Activated CD4-positive, alpha-beta T cell treated with anti-CD3 and anti-CD28 coated beads, Interleukin-2, amount 10 ng/mL, durations not matched to agents 24 days and 14 days (primary cell): ENCODE measurements at places on chromosomes 6 and 20.

DNA sequence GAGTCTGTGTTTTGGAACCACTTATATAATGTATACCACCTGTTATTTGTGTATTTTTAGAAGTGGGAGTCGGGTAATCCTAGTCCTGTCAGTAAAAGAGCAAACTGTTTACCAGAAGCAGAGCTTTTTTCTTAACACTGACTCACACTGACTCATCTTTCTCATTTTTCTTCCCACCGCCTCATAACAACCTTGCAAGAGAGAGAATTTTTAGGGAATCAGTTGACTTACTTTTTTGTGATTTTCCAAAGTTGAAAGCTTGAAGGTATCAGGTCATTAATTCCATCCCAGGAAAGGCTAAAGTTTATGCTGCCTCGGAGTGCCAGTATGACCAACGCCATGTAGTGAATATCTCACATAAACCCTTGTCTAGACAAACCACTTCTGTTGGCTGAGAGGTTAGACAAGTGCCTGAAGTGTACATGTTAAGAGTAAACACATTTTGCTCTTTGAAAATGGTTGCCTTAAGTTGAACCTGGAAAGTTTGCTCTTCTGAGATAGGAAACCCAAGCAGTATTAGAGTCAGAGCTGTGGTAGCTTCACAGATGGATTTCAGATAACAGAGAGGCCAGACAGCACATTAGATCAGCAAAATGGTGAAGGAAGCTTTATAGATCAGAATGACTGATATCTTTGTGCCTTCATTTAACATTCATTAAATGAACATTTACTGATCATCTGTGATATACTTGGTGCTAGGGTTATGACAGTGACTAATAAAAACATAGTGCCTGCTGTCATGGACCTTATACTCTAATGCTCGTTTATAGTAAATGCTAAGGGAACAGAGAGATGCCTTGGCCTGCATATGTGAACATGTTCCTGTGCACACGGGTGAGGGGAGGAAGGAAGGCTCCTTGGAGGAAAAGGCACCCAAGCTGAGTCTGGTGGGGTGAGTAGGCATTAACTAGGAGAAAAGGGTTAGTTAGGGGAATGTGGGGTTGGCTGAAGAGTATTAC lies 29.1 kb upstream of the PKIG start:
- no peaks in the 10 kb centered on the region for H3K36me3 ChIP-seq
- no peak for DNase-seq
- H3K27me3 ChIP-seq, result peaks cover 1% of the 10 kb centered on the region
- peaks cover 16% of the 10 kb centered on the region for H3K4me1 ChIP-seq

DNA sequence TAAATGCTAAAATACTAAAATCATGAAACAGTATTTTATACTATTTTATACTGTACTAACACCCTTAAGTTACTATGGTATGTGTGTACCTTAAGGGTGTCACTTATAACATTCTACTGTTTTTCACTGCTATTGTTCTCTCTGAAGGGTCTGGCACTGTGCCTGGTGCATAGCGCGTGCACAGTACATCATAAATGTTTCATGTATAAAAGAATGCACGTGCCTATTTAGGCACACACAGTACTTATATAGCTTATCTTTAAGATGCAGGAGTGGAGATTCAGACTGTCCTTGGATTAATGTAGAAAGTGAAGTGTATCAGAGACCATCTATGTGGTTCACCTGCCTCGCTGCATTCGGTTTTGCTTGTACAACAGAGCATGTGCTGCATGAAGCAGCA lies 64.0 kb upstream of the SGK1 start:
- H3K27me3 ChIP-seq, result no peaks in the 10 kb centered on the region
- H3K4me3 ChIP-seq, result no peak overlapping the region
- H3K27ac ChIP-seq, result no peak overlapping the region
- peaks cover 3% of the 10 kb centered on the region for H3K36me3 ChIP-seq

DNA sequence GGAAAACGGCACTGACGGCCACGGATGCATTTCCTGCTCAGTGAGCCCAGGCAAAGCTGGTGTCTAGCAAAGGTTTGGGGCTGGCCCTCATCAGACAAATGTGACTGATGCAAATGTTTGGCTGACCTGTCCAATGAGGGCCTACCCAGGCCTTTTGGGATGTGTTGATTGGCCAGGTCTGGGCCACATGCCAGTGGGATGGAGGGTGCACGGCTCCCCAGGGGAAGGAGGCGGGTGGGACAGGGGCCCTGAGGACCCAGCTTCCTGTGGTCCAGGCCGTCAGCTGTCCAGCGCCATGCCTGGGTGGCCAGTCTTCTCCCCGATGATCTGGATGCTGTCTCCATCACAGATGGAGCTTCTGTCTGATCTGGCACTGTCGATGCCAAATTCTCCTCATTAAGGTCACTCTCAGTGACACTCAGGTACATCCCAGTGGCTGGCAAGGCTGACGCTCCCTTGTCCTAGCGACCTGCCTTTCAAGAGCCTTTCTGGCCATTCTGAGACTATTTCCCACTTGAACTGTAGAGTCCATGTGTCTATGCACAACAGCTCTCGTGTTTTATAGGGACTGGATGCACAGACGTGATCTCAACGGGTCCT lies 43.0 kb downstream of the NTSR1 start:
- peaks cover 33% of the 10 kb centered on the region for H3K27me3 ChIP-seq
- no peak for DNase-seq

DNA sequence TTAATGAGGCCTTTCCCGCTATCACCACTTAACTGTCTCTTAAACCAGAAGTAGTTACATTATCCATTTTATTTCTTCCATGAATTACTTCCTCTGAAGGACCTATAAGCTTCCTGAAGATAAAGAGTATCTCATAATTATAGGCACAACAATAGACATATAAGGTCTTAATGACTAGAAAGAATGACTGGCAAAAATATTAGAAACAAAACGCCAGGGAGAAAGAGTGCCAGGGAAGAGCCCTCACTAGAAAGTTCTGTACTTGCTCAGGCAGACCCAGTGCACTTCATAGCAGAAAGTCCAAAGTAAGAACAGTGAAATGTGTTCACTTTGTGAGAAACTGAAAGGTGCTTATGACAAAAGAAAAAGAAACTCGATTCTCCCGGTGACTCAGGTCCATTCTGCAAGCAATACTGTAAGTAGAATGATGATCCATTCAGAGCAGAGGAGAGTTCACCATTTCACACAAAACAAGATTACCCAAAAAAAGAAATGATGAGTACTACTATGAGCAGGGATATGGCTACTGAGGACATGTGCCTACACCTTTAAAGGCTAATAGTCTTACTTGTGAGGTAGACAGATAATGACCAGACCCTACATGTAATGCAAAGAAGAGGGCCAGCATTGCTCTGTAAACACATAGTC lies 5.5 kb downstream of the ZNF334 start:
- H3K27ac ChIP-seq, result no peak overlapping the region
- H3K4me3 ChIP-seq, result no peak overlapping the region
- peaks cover 12% of the 10 kb centered on the region for H3K4me1 ChIP-seq
- DNase-seq, result no peak

GRCh38 chr6:25202504-25202903 lies 76.7 kb upstream of the CARMIL1 start:
- no peaks in the 10 kb centered on the region for H3K4me1 ChIP-seq
- H3K4me3 ChIP-seq, result no peak overlapping the region
- H3K27me3 ChIP-seq, result peaks cover 15% of the 10 kb centered on the region
- DNase-seq, result no peak
- no peaks in the 10 kb centered on the region for H3K36me3 ChIP-seq

DNA sequence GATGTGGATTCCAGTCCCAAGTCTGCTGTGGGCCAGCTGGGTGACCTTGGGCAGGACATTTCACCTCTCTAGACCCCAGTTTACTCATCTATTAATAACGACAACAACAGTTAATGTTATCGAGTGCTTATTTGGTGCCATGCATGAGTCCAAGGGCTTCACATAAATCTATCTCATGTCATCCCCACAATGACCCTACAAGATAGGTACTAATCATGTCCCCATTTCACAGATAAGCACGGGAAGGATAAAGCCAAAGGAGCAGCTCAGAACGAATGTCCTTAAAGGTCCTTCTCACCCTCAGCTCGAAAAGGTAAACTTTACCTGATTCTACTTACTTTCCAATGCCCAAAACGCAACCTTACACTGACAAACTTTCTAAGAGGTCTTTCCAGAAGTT lies 35.7 kb downstream of the TRAM2 start:
- no peaks in the 10 kb centered on the region for H3K27me3 ChIP-seq
- no peaks in the 10 kb centered on the region for H3K36me3 ChIP-seq
- H3K4me3 ChIP-seq, result no peak overlapping the region
- H3K4me1 ChIP-seq, result peaks cover 18% of the 10 kb centered on the region
- DNase-seq, result no peak

DNA sequence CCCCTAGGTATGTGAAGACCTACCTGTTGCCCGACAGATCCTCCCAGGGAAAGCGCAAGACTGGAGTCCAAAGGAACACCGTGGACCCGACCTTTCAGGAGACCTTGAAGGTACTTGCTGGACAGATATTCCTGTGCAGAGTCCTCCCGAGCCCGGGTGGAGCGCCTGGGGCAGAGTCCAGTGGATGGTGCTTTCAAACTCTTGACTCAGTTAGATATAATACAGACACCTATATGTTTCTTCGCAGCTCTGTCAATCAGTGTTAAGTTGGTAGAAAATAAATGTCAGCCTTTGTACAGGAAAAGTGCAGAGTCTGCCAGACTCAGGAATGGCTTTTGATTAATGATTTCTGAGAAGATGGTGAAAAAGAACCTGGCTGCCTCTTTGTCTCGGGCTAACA lies 67.2 kb downstream of the EZR start:
- no peak for DNase-seq
- H3K4me1 ChIP-seq, result no peaks in the 10 kb centered on the region
- no peak overlapping the region for H3K4me3 ChIP-seq
- no peaks in the 10 kb centered on the region for H3K27me3 ChIP-seq
- H3K36me3 ChIP-seq, result peaks cover 55% of the 10 kb centered on the region

DNA sequence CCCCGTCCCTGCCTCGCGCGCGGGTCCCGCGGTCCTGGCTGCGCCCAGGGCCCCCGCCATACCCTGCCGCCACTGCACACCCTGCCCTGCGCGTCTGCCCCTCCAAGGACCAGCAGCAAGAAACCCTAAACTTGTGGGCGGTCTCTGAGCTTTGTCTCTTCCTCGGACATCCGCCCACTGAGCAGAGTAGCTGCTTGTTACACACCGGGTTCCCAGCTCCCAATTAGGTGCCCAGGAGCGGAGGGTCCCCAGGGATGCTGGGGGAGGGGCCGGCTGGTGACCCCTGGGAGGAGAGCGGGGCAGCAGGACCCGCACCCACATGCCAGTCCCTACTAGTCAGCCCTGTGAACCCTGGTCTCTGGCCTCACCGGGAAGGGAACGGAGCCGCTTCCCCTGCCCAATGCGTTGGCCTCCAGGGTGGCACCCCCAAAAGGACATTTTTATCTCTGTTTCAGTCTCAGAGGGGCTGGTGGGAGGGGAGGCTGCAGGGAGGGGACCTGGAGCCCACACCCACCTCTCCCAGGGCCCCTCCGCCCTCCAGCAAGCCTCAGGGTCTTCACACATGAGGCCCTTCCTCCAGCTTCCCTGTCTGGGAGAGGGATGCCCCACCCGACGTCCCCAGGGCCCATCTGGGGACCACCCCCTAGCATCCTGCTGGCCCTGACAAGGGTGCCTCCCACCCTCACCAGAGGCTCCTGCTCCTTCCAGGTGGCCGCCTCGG lies 10.5 kb downstream of the STMN3 start:
- peaks cover 2% of the 10 kb centered on the region for H3K36me3 ChIP-seq
- H3K27ac ChIP-seq, result peak overlapping the region; percentile 80
- H3K4me3 ChIP-seq, result peak overlapping the region; percentile 79
- peaks cover 6% of the 10 kb centered on the region for H3K27me3 ChIP-seq

DNA sequence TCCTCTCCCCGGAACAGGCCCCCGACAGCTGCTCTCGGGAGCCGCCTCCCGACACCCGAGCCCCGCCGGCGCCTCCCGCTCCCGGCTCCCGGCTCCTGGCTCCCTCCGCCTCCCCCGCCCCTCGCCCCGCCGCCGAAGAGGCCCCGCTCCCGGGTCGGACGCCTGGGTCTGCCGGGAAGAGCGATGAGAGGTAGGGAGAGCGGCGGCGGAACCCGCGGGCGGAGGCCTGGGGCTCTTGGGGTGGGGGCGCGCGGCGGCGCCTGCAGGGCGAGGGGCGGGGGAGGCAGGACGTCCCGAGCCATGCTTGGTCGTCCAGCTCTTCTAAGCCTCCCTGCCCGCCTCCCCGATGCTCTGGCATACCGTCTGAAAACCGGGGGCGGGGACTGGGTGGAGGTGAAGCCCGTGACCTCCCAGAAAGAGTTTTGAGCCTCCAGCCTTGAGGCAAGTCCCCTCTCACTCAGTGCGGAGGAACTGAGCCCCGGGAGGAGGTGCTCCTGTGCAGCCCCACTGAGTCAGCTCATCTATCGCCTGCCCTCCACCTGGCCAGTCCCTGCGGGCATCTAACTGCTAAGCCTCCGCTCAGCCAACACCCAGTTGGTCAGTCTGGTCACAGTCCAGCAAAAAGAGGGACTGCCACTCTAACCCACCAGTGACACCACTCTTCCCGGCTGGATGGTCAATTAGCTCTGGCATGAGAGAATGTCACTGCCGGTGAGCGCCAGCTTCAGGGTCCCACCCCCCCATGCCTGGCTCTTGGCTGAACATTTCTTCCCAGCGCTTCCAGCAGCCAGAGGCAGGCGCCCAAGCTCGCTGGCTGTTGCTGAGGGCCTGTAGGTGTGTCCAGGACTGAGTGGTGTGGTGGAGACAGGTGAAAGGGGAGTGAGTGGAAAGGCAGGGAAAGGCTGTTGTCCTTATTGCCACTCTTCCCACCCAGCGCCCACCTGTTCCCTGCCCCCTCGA lies 482 bp downstream of the DDR1 start:
- peak overlapping the region; percentile 79 for H3K4me3 ChIP-seq
- H3K27ac ChIP-seq, result peak overlapping the region; percentile 71
- H3K27me3 ChIP-seq, result peaks cover 3% of the 10 kb centered on the region
- peak; percentile 84 for DNase-seq
- peaks cover 3% of the 10 kb centered on the region for H3K36me3 ChIP-seq

DNA sequence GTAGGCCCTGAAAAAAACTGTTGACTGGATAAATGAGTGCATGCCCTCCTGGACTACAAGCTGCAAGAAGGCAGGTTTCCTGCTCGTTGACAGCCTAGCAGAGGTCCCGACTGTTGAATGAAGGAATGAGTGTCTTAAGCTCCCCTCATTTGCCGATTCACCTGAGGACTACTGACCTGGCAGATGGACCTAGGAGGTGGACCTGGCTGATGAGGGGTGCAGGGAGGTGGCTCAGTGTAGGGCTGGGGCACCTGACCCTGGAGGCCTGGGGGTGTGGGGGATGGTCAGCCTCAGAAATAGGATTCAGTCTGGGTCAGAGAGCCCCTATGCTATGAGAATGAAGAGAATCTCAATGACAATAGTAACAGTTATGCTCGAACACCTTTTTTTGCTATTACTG lies 11.6 kb upstream of the TFAP2C start:
- no peaks in the 10 kb centered on the region for H3K36me3 ChIP-seq
- no peaks in the 10 kb centered on the region for H3K4me1 ChIP-seq
- no peak overlapping the region for H3K4me3 ChIP-seq
- no peak overlapping the region for H3K27ac ChIP-seq
